ENCODE measurements at places on chromosomes 3 and 15.

DNA sequence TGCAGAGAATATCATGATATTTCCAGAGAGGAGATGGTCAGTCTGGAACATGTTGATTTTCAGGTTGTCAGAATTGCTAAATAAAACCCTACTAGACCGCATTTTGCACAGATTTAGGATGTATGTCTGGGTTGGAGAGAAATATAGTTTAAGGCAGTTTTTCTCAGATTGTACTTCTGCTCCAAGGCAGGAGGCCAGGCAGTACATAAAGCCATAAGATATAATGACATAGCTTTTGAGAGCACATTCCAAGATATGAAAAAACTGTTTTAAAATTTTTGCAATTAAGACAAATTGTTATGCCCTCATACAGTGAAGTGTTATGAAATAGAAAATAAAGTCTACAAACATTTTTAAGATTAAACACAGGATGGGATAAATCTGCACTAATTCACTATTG, 301.8 kb upstream of the CBLB start:
- no peak for DNase-seq

- no peak for DNase-seq
These were observed 70.0 kb upstream of the CCDC54 start for GRCh38 chr3:107307205-107307604.

DNA sequence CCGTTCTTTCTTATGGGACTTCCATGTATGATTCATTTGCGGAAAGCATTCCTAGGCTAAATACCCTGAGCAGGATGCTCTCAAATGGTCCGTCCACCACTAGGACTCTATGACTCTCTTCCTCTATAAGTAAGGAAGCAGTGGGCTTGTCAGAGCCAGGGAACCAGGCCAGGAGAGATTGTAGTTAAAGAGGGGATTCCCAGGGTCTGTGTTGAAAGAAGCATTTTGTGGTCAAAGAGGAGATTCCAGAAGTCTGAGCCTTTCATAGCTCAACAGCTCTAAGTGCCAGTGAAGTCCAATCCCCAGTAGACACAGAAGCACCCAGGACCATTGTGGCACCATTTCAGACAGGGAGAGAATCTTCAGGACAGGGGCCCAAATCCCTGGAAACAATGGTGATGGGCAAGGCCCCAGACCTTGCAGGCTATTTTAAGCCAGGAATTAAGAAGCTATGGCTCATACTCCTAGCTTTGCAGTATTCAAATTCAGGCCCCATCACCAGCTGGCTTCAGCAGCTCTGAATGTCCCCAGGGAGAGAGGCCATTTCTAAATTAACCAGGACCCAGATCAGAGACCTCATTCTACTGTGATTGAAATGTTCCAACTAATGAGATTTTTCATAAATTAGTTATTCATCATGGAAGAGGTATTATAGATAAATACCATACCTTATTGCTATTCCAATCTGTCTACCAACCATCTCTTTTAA, 81.7 kb downstream of the CD47 start:
- no peak for DNase-seq

GRCh38 chr15:89625716-89626115, 29.6 kb downstream of the KIF7 start:
- no peak for DNase-seq

DNA sequence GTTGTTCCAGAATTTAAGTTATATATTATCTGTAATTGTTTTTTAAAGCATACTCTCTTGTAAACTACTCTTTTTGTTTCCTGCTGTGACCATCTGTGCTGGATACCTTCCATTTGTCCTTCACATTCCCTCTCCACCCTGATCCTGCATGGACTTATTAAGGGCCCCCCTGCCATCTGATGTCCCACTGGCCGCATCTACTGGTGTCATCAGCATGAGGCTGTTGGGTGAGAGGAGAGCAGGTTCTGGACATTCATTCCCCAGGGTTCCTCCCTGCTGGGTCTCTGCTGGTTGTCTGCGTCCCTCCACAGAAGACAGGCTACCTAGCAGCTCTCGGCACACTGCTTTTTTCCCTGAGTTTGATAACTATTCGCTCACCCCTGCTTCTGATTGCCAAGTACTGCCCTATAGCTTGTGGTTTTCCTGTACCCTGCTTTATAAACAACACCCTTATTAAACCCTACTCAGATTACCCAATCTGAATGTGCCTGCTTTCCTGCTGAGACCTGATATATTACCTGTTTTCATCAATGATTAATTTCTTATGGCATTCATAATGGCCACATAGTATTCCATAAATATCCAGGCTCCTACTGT, 7.7 kb downstream of the CMTM8 start:
- DNase-seq = no peak

DNA sequence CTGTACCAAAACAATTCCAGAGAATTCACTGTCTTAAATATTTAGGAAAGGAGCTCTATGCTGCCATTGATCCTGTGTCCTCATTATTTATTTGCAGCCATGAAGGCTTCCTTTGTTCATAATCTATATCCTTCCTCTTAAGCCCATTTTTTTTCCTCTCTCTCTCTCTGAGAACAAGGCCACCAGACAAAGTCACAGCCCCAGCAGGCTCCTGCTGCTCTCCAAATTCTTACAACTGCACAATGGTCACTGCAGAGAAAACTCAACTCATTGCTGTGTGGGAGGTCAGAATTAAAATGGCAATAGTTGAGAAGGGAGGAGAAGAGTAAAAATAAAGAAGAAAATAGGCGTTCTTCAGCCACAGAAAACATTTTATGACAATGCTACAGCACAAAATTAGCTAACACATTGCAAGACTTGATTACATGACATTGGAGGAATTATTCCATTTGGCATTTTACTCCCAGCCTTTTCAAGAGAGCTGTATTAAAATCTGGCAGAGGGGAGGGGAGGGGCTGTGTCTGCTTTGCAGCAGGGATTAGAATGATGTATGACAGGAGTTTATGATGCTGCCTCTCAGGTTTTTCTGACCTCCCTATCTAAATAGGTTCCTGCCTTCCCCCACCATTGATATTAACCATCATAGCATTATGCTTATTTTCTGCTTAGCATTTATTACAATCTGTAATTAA, 399.7 kb upstream of the THBS1 start:
- DNase-seq = no peak

GRCh38 chr3:39170461-39170860, 17.1 kb upstream of the CSRNP1 start:
- DNase-seq = peak; percentile 69

DNA sequence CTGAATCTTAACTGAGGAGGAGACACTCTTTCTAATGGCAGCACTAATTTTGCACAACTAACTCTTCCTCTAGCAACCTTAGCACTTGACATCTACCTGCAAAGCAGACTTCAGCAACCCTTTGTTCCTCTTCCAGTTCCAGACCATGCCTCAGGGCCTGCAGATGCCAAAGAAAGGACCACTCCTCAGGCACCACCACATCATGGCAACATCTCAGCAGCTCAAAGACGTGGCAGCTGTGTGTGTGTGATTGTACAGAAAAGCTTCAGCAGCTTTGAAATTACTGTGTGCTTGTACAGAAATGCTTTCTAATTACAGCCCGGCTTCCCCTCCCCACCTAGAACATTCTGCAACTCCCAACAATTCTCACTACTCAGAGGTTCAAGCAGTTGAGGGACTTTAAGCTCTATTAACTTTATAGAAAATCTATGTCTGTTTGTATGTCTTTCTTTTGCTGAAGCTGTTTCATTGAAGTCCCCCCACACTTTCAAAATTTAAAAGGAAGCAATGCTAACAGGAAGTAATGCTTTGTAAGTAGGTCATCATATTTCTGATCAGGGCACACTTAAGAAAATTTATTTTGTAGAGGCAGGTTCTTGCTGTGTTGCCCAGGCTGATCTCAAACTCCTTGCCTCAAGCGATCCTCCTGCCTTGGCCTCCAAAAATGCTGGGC, 115.2 kb downstream of the CD47 start:
- no peak for DNase-seq

DNA sequence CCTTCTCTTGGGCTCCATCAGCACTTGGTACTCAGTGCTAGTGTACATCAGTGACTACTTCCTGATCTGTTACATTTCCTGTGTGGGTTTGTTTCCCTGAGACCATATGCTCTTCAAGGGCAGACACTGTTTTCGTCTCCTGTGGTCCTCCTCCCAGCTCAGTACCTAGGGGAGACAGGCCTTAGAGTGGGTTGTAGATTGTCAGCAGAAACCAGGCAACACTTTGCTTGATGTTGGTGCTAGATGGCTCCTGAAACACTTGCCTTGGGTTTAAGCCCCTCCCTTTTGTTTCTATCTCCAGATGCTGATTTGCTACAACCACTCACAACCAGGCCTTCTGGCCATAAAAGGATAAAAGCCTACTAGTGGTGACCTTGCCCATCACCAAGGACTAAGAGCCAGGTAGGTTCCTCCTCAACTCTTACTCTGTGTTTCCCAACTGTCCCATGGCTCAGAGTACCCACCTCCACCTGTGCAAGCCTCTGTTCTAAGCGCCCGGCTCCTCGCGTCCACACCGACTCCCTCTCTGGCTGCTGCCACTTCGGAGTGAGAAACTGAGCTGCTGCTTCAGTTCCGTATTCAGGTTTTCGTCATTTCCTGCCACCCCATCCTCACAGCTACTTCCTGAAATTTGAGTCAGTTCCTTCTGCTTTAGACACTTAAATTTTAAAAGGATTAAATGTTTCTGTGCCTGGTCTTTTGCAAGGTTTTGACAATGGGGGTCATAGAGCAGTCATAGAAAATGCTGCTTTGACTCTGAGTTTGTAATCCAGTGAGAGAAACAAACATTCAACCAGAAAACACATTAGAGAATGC, at the start of gene HCLS1:
TSS of gene HCLS1 (minus strand) at position 548 of the 816 bp plus-strand sequence. CDS start 2,556 bp downstream, outside the sequence.
- DNase-seq = no peak

- DNase-seq = no peak
These were observed 1274.4 kb downstream of the ROBO2 start for GRCh38 chr3:78314327-78314726.

- DNase-seq = peak; percentile 76
These were observed 9.7 kb downstream of the PLA2G4D start for GRCh38 chr15:42084465-42085235.

DNA sequence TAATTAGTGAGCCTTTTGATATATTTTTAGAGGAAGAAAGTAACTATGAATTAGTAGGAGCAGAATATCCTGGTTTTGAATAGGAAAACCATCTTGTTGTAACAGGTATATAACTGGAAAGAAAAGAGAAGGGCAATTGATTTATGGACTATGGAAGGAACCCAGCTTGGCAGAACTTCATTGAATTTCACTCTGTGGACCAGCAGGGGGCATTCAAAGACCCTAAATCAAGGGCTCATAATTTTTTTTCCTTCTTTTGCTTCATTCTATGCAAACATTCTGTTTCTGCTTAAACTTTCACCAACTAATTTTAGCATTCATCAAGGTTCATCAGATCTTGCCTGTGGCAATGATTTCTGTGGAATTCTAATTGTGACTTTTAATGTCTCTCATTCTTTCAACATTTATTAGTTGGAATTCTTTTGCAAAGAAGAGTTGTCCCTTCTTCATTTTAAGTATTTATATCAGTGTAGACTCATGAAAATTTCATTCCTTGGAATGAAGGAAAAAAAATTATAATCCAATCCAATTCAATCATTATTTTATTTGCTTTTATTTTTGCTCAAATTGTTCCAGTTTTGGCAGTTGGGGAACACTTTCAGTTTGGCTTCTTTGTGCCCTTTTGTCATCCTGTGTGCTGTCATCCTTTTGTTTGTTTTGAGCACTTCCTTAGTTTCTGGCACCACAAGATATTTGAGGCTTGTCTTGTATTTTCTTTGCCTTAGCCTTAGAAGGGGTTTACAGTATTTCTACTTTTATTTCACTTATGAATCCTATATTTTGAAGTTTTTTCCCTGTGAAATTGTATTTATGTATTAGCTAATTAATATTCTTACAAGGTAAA, 30.4 kb downstream of the NXPE3 start:
- DNase-seq = peak; percentile 65

GRCh38 chr3:101803173-101803782, 24.3 kb downstream of the NXPE3 start:
- DNase-seq = peak; percentile 77

DNA sequence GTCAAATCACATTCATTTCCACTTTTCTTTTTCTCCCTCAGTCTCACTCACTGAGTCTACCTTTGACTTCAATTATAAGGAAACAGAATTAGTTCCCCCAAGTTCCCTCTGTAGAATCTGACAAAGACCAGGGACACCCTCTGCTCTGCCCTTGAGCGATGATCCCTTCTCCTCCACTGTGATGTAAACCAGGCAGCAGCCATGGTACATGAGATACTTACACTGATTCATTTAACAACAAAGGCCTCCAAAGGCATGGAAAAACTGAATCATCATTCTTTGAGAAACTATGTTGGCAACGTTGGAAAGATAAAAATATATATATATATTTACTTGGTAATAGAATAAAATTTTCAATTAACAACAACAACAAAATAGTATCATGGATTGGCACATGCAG, 84.1 kb downstream of the P3H2 start:
- no peak for DNase-seq

DNA sequence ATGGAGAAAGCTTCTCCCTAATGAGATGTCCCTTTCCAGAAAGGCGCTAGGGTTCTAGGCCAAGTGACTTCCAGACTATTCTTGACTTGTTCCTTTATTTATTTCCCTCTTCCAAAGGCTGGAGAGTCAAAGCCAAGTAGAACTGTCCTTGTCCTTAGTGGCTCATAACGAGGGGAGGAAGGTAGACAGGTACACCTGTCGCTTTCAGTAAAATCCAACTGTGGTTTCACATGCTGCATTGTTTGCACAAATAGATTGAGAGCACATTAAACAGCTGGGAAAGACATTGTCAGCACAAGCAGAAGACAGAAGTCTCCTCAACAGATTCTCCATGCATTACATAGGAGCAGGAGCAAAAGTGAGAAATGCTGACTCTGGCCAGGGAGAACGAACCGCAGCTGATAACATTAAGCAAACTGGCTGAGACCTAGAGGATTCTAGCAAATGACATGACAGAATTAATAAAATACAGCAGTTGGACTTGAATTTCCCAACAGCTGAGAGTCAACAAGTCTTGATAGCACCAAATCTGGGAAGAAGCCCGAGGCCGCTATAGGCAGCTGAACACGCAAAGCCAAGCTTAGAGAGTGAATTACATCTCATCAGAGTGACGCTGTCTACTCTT, 227.7 kb downstream of the TLE3 start:
- no peak for DNase-seq

DNA sequence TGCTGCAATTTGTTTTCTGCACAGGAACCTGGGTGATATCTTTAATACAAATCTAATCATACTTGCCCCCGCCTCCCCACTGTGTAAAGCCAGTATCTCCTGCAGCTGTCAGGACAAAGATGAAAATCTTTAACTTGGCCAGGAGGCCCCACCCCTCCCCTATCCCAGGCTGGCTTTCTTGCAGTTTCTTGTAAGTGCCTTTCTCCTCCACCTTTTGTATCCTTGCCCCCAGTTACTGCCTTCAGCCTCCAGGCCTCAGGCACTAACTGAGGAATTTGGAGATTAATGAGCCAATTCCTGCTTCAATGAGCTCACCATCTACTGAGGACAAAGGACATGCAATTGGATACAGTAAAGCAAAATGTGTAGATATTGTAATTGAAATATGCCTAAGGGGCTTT, 6.5 kb downstream of the GCSAM start:
- DNase-seq = peak; percentile 79

GRCh38 chr3:141103067-141103466, 51.9 kb downstream of the SPSB4 start:
- no peak for DNase-seq

- DNase-seq = peak; percentile 98
These were observed at the start of gene TMEM115 for GRCh38 chr3:50358911-50359759. Gene TMEM115 (minus strand): TSS chr3:50359521. CDS start chr3:50359063, 458 bp downstream.
